ENCODE measurements at places on chromosomes 2 and 18.
A peak's percentile ranks its signal among the peaks of the same experiment; 100 is the strongest.

GRCh38 chr2:362924-363323 lies 75.0 kb upstream of the ALKAL2 start:
- no peak for DNase-seq

DNA sequence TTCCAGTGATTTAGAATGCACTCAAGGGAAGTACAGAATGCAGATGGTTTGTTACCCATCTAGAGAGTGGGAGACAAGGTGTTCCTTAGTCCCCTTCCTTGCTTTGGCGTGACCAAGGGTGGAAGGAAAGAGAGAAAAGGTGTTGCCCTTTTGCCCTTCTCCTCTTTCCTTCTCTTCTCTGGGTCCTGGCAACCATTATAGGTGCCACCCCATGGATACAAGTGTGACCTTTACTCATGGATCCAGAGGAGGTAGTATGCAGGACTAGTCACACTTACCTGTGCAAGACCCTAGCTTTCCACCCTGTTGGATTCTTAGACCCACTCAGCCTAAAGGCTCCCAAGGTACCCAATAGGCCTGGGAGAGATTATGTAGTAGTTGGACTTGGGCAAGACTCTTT lies 11.6 kb upstream of the RBFA start:
- no peak for DNase-seq

DNA sequence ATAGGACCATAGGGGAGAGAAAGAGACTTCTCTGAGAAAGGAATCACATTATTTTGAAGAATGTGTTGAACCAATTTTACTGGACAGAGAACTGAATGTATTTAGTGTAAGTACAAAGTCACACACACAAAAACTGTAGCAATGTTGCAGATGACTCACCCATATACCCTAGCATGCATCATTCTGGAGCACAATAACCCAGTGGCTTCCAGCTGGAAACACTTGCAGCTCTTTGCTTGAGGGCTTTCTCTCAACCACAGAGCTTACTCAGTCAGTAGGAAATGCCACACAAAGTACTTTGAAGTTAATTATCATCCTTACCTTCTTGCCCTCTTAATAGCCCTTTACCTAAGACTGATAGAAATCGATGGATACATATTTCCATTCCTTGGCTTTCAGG lies 760.0 kb upstream of the FSHR start:
- no peak for DNase-seq

DNA sequence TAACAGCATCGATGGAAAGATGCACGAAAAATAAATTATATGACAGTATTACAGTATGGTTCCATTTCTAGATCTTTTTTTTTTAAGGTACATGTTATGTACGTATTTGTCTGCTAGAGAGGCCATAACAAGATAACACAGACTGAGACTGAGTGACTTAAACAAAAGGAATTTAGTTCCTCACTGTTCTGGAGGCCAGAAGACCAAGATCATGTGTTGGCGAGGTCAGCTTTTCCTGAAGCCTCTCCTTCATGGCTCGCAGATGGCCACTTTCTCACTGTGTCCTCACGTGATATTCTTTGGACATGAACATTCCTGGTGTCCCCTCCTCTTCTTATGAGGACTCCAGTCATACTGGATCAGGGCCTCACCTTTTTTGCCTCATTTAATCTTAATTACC lies 177.4 kb downstream of the CAPN13 start:
- peak; percentile 60 for DNase-seq

DNA sequence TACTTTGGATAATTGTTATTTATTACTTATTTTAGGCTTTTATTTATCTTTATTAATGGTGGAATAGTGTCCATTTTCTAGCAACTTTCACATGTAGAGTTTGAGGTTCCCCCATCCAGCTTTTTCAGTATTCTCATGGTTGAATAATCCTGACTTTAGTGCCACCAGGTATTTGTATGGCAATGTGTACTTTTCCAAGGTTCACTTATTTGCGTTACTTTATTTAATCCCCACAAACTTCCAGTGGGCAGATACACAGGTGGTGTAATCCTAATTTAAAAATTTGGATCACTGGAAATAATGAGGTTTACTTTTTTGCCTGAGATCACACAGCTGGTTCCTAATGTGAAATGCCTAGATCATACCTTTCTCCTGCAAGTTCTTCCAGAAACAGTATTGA lies 30.5 kb downstream of the NAB1 start:
- no peak for DNase-seq

- no peak for DNase-seq
These were observed 59.9 kb upstream of the PEX13 start for GRCh38 chr2:60957643-60958042.

DNA sequence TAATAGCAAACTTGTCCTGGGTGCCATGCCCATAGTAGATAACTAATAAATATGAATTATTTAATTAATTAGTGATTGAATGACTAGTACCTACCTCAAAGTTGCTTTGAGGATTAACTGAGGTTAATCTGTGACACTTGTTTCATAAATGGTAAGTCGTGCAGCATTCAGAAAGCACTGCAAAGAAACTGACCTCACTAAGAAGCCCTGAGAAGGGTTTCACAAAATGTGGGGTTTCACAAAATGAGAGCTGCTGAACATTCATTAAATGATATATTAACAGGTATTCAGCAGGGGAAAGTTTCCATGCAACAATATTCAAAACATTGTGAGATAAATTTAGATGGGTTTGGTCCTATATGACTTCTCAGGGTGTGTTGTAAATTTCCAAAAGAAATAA lies 236.2 kb downstream of the OSR1 start:
- DNase-seq, result no peak

- no peak for DNase-seq
These were observed 344.8 kb upstream of the HS6ST1 start for GRCh38 chr2:128663371-128664050.

- DNase-seq, result no peak
These were observed 45.8 kb downstream of the DCDC2C start for GRCh38 chr2:3749201-3749600.

GRCh38 chr2:145235312-145235711 lies 715.4 kb upstream of the ZEB2 start:
- no peak for DNase-seq
